ENCODE measurements at places on chromosomes 2 and 18. TPM values are rescaled to one million over a fixed set of nuclear protein-coding genes. Genes with fewer than 3 reads are reported as not detected.

DNA sequence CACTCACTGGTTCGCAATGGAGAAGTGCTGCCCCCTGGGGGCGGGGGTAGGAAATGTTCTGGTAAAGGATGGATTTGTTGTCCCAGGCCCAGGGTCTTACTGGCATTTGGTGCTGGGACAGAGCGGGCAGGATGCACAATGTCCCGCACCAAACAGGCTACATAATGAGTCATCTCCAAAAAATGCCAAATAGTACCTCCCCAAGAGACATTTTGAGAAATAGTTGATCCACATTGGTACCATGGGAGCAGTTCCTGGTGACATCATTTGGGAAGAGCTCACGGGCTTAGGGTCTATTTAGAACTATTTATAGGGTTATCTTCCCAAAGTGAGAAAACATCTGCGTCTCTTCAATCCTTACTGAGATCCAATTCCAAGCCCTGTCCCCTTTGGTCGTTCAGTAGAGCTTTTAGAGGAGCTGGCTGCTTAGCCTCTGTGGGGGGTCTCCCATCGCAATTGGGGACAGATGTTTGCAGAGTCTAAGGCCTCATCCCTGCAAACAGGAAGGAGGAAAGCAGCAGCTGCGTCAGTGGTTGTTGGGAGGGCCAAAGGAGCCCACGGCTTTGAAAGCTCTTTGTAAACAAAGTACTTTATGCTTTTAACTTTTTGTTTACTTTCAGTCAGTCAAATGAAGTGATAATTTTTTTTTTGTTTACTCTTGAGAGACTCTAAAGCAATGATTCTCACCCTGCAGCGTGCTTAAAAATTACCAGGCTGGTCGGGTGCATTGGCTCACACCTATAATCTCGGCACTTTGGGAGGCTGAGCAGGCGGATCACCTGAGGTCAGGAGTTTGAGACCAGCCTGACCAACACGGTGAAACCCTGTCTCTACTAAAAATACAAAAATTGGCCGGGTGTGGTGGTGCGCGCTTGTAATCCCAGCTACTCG, 49.3 kb downstream of the GREB1 start:
- peak; percentile 78 for DNase-seq

DNA sequence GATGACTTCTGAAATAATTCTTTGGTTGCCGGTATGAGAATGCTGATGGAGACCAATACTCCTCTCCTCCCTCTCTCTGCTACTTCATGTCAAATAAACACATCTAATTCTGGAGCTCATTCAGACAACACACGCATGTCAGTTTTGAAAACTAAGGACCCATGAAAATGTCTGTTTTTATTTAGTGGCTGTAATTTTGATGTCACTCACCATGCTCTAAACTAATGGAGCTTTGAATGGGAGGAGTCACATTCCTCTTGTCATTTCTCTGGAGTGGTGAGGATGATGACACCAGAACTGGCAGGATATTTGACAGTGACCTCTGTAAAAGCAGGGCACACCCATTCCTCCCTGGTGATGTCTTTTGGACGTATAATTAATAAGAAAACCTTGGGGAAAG, 163.0 kb downstream of the PHLPP1 start:
- DNase-seq: no peak

- no peak for DNase-seq
Observed at GRCh38 chr18:74901362-74902146, 303.9 kb downstream of the ZNF407 start.

DNA sequence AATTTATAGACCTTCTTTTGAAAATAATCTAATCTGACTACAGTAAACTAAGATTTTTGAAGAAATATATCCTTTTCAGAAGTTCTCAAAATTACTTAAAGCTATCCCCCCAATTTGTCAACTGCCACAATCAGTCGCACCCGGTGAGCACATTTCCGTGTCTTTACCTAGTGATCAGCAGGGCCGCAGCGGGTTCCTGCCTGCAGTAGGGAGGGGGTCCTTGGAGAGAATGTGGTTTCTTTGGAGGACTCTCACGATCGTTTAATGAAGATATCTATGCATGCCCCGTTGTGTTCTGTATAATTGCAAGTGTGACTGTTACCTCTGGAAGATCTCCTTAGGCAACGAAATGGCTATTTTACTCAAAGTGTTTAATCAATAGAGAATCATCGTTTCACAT, 251.9 kb upstream of the RAB12 start:
- DNase-seq: no peak

- no peak for DNase-seq
Observed at GRCh38 chr2:25201794-25202193, 33.4 kb upstream of the POMC start.

DNA sequence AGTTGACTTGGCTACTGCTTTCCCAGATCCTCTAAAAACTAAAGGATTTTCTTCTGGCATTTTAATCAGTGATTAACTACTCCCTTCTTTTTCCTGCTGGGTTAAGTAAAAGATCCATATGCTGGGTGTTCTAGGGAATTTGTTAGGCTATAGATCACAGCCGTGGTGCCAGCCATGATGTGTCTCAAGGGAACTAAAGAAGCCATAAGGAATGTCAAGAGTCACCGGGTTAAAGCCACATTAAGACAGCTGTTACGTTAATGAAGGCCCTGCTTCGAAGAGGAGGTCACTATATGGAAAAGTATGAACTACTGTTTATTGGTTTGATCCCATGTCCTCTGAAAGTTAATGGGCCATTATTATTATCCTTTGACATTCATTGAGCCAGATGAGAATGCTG, 70.7 kb downstream of the PAX3 start:
- no peak for DNase-seq

The MXD1 gene
- polyA plus RNA-seq: 2.7 TPM

The RBM44 gene
- 0.20 TPM for polyA plus RNA-seq

- DNase-seq: no peak
Observed at GRCh38 chr2:187078297-187078696, 229.3 kb upstream of the ZSWIM2 start.

The DSG4 gene
- polyA plus RNA-seq: not detected

GRCh38 chr2:208415897-208416296, 9.3 kb downstream of the PTH2R start:
- no peak for DNase-seq

GRCh38 chr2:239594772-239595608, 194.2 kb upstream of the HDAC4 start:
- no peak for DNase-seq

The TET3 gene
- 1.1 TPM for polyA plus RNA-seq

The ITGB6 gene
- polyA plus RNA-seq: 0.32 TPM

The ICA1L gene
- polyA plus RNA-seq: 5.1 TPM

DNA sequence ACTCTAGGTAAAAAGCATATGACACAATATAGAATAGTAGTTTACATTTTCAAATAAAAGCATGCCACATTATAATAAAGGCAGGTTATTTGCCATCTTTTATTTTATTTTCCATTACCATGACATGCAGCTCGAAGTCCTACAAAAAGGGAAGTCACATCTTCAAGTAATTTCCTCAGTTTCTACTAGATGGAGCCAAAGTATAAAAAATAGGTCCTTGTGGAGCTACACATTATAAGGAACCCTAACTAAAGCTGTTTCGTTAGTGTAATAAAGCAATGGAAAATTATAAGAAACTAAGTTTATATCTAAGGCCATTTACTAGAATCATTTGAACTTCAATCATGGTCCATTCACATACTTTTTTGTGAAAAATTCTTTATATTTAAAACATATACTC, 674.5 kb downstream of the KCNJ3 start:
- no peak for DNase-seq

DNA sequence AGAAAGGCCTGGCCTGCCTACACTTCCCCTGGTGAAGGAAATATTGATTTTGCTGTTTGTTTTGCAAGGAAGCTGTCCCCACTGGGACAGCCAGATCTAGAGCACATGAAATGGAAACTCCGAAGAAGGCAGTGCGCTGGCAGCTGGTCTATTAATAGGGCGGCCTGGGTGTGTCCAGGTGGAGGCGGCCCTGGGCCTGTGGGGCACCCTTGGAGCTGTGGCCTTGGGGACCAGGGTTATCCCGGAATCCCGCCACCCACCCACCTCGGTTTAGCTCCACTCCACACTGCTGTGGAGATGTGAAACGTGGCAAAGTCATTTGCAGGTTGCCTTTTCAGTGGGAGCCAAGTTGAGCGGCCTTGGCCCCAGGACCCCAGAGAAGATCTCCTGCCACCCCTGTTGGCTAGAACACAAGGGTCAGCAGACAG, 204.3 kb downstream of the KLHL29 start:
- DNase-seq: no peak

Data from right cardiac atrium (tissue), 5 donors.